ENCODE measurements at places on chromosomes 16 and 17. TPM values are rescaled to one million over a fixed set of nuclear protein-coding genes. Genes with fewer than 3 reads are reported as not detected.

The HP gene
- total RNA-seq: 9.5 TPM

The XYLT1 gene
- 21.4 TPM for total RNA-seq

The OR3A3 gene
- total RNA-seq: not detected

The ASIC2 gene
- total RNA-seq: 3.3 TPM

The ARHGAP27 gene
- 14.3 TPM for total RNA-seq

The ARRB2 gene
- total RNA-seq: 45.3 TPM

The CAPNS2 gene
- 0.26 TPM for total RNA-seq

The PHF23 gene
- total RNA-seq: 64.3 TPM

The STH gene
- not detected for total RNA-seq

The CA4 gene
- total RNA-seq: 3.0 TPM

The KRT23 gene
- not detected for total RNA-seq

The ASPHD1 gene
- 4.1 TPM for total RNA-seq

The FAM171A2 gene
- 46.8 TPM for total RNA-seq

The SP6 gene
- total RNA-seq: 3.7 TPM

The FBXO39 gene
- total RNA-seq: 0.16 TPM

The C17orf75 gene
- total RNA-seq: 36.3 TPM

The KRTAP9-8 gene
- total RNA-seq: not detected

The MARCHF10 gene
- 0.87 TPM for total RNA-seq

The CHST4 gene
- 3.2 TPM for total RNA-seq

The ZFP1 gene
- total RNA-seq: 10.4 TPM

The FAM83G gene
- total RNA-seq: 25.5 TPM

The RUNDC3A gene
- total RNA-seq: 2.7 TPM

The CDH3 gene
- 88.1 TPM for total RNA-seq

The SLC16A6 gene
- total RNA-seq: 0.18 TPM

The TBCD gene
- 107 TPM for total RNA-seq

The CDH16 gene
- not detected for total RNA-seq

The C16orf89 gene
- 0.34 TPM for total RNA-seq

The CCL8 gene
- total RNA-seq: not detected

The CYB5B gene
- total RNA-seq: 131 TPM

The TCAP gene
- total RNA-seq: 1.3 TPM

The MYH8 gene
- not detected for total RNA-seq

The METTL22 gene
- total RNA-seq: 55.1 TPM

The ACOX1 gene
- 28.6 TPM for total RNA-seq

The CCDC47 gene
- 57.3 TPM for total RNA-seq

The SMG1 gene
- total RNA-seq: 109 TPM

The AARSD1 gene
- 46.4 TPM for total RNA-seq

The SRR gene
- total RNA-seq: 28.8 TPM

The ADGRG1 gene
- 0.64 TPM for total RNA-seq

The HEATR3 gene
- total RNA-seq: 14.6 TPM

The ICAM2 gene
- total RNA-seq: 0.75 TPM

The B4GALNT2 gene
- 0.04 TPM for total RNA-seq

The GOT2 gene
- 136 TPM for total RNA-seq

The MAP2K3 gene
- total RNA-seq: 31.6 TPM

The TBC1D3E gene
- total RNA-seq: not detected

The ABCA6 gene
- total RNA-seq: not detected

The TNRC6C gene
- 40.2 TPM for total RNA-seq

The KRTAP16-1 gene
- total RNA-seq: not detected

The TBC1D28 gene
- total RNA-seq: 0.19 TPM

The YPEL3 gene
- total RNA-seq: 47.7 TPM

The NFATC2IP gene
- total RNA-seq: 63.0 TPM

The MYH3 gene
- 2.0 TPM for total RNA-seq
